ENCODE measurements at places on chromosomes 4 and X.

GRCh38 chr4:148649652-148650331 lies 207.6 kb upstream of the NR3C2 start:
- DNase-seq = no peak

GRCh38 chr4:92198711-92199110 lies 105.1 kb upstream of the GRID2 start:
- DNase-seq = no peak

GRCh38 chrX:48516987-48517386 lies 4.6 kb upstream of the EBP start:
- DNase-seq = no peak

DNA sequence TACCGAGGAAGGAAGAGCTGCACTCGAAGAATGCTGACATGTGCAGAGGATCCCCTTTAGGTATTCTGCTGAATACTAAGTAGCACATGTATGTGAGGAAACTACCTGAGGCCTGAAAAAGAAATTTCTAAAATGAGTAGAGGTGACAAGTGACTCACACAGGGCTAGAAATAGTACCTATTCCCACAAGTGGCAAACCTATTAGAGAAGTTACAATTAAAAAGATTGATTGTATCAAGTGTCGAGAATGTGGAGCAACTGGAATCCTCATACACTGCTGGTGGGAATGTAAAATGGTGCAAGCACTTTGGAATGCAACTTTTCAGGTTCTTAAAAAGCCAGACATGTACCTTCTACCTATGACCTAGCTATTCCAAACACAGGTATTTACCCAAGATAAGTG lies 47.4 kb downstream of the CCSER1 start:
- DNase-seq = no peak

Data from stimulated activated CD8-positive, alpha-beta memory T cell treated with anti-CD3 and anti-CD28 coated beads, Interleukin-12 subunit alpha, Interleukin-12 subunit beta, amount 100 ng/mL, for 1 hour (primary cell).